ENCODE measurements at places on chromosomes 4 and X. TPM values are rescaled to one million over a fixed set of nuclear protein-coding genes. Genes with fewer than 3 reads are reported as not detected.

The TMEM31 gene
- 1.0 TPM for total RNA-seq

The RNF128 gene
- total RNA-seq, result not detected

DNA sequence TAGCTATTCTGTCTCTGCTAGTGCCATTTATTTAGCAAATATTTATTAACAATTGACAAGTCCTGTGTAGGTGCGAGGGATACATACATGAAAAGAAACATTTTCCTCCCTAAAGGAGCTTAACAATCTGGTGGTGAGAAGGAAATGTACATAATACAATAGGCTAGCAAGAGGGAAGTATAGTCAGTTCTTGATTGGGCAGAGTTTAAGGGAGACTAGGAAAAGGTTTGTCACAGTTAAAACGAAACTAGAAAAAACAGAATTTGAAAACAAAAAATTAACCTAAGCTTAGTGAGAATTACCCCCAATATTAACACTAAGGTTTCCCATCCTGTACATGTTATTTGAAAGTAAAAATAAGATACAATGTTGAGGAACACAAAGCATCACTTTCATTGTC, 8.6 kb upstream of the MAML3 start:
- DNase-seq, result no peak

- DNase-seq, result no peak
These were observed 5.5 kb downstream of the MPP1 start for GRCh38 chrX:154799556-154800348.

- no peak for DNase-seq
These were observed 90.2 kb upstream of the SLITRK2 start for GRCh38 chrX:145727476-145727875.

DNA sequence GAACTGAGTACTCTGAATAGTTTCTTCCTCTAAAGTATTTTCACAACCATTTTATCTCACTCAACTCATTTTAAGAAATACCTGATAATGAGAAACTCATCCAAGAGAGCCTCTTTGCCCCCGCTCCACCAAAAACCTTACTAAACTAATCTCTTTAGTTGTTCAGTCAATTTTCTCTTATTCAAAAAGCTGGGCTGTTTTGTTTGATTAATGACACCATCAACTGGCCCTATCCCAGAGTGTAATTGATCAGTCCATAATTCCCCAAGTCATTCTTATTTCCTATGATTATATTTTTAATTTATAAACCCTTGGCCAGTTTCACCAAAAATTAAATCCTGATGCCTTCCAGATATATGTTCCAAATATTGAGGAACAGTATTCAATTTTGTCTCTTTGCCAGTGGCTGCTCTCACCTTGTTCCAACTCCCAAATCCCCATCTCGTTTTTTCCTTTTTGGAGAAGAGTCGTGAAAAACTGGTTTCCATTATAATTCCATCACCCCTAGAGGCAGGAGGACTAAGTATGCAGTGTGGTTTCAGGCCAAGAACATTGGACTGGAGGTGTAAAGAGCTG, 10.4 kb downstream of the LIMCH1 start:
- DNase-seq, result no peak

- DNase-seq, result no peak
These were observed 56.1 kb downstream of the CCKAR start for GRCh38 chr4:26434030-26434639.
